Sciatic nerve (tissue), 2 donors: ENCODE measurements at places on chromosomes 2 and 18.
A peak's percentile ranks its signal among the peaks of the same experiment; 100 is the strongest.

DNA sequence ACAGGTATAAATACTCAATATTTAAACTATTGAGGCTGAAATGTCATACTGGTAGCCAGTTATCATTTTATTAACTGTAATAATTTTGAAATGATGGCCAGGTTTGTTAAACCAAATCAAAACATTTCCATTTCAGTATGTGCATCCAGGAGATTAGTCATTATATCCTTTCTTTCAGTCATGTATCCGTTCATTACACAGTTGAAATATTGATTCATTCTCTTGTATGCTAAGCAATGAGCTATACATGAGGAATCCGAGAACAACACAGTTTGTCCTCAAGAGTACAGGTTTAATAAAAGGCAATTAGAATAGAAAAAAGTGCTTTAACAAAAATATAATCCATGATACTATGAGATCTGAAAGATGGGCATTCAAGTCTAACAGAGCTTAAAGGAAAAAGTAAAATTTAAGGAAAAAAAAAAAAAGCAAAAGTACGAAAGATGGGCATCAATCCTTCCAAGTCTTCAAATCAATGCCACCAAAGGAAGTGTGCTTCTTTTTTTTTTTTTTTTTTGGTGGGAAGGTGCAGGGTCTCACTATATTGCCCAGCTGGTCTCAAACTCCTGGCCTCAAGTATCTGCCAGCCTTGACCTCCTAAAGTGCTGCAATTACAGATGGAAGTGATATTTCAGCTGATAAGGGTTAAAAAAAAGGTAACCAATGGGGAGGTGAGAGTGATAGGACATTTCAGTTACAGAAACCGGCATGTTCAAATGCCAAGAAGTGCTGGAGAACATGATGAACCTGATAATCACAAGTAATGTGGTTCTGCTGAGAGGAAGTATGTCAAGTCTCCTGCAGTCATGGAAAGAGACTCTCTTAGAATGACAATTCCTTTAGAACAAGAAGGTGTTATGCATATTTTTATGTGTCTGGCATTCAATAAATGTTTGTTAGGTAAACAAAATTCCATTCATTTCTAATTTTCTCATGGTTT is 35.8 kb downstream of the PUM2 start:
- no peak for DNase-seq

GRCh38 chr2:218964041-218964771 is 4.7 kb downstream of the CDK5R2 start:
- DNase-seq, result no peak

DNA sequence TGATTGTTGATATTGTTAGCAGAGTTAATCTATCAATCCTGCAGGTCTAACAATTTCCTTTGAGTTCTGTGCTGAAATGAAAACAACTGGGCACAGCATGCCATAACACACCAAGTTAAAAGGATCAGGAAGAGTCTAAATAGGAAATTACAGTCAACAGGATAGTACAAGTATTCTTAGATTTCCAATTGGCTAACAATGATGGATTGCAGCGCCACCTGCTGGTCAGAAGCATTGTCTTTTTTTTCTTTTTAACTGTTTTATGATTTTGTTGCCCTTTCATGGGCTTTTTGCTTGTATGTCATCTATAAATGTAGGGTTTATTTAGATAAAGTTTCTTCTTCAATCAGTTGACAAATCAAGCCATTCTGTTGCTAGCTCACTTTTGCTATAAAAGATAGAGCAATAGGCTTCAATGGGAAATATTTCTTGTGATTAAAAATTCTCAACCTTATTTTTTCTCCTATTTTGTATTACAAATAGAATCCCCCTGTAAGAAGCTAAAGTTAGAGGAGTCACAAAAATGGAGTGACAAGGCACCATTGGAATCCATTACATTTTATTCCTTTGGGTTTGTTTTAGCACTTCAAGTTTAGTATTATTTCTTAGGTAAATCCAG is 40.8 kb upstream of the RPRM start:
- DNase-seq, result peak; percentile 70

DNA sequence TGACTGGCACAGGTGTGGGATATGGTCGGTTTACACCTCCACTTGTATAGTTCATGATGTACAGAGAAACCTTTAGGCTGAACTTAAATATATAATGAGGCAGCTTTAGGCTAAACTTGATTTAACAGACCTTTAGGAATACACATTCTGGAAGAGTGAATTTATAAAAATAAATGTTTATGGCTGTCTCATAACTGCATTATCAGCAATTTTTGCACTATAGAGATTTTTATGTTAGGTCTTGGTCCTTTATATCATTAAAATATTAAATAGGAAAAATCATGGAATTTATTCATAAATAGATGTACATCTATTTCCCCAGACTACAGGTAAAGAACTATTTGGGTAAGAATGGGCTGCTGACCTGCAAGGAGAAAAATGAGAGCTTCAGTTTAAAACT is 19.8 kb downstream of the RAB27B start:
- no peak for DNase-seq

GRCh38 chr2:98492441-98492840 is 47.8 kb downstream of the INPP4A start:
- DNase-seq, result no peak

DNA sequence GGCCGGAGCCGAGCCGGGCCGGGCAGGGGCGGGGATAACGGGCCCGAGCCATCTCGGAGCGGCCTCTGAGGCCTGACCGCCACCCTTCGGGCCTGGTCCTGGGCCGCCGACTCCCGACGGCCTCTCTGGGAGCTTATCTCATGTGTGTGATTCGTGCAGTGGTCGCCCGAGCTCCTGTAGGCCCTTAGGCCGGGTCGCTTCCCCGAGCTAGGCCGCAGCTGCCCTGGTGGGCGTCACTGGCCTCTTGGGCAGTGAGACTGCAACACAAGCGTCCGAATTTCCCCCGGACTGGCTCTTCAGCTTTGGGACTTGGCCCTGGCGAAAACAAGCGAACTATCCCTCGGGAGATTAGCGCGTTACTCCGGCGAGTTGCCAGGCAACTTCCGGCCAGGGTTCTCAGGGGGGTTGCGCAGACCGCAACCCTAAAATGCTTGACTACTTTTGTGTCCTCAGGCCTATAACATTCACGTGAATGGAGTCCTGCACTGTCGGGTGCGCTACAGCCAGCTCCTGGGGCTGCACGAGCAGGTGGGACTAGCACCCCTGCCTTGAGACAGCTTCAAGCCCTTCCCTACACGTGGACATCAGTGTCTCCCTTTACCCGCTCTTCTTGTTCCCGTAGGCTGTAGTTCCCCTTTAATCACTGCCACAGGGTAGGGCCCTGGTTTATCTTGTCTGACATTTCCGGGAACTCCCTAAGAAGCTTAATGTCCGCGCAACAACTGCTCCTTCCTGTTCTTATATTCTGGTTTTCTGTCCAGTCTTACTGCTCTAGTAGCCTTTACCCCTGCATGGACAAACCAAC is 602 bp downstream of the SNX17 start:
- DNase-seq, result no peak

DNA sequence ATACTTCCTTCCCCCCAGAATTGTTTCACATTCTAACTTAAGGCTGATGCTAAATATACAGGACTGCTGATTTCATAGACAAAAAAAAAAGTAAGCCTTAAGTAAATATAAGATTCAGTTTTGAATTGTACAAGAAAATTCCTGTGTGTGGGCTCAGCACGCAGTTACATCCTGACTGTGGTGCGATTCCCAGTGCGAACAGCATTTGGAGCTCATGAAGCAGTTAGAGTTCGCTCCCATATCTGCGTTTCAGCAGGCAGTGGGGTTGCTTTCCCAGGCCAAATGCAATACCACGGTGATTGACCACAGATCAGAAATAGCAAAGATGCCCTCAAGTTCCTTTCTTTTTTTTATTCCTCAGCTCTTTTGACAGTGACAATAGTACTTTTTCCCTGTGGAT is 75.6 kb downstream of the SATB2 start:
- no peak for DNase-seq

GRCh38 chr2:219059725-219060682 is 717 bp downstream of the IHH start:
- no peak for DNase-seq

DNA sequence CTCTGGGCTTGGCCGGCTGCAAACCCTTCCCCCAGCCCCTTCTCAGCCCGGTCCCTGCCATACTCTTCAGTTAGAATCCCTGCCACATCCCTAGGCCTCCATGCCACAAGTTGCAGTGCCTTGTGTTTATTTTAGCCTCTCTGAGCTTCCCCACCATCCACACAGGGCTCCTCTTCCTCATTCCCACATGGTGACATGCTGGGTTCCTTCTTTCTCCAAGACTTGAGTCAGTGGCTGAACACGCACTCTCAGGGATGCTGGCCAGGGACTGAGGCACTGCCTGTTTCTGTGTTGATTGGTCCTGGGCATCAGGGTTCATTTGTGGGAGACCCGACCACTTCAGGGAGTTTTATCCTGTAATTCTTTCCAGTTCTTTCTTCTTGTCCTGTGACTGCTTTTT is 56.3 kb downstream of the KCNS3 start:
- DNase-seq, result no peak
